ENCODE measurements at places on chromosomes 2 and 18. TPM values are rescaled to one million over a fixed set of nuclear protein-coding genes. Genes with fewer than 3 reads are reported as not detected.

GRCh38 chr18:12803069-12803936 is 80.7 kb downstream of the PTPN2 start:
- DNase-seq: no peak

DNA sequence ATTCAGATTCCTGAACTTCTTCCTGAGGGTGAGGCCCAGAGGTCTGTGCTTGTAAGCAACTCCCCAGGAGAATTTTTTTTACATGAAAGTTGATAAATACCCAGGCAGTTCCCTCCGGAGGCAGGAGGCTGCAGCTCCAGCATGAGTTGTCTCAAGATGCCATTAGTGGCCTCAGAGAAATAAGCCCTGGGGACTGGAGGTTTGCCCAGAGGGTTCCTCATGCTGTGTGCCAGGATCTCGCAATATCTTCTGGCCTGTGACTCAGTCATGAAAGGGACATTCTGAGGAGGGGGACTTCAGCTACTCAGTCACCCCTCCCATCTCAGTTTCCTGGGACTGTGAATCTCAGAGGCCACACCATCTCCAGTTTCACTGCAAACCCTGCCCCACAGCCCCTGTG is 49.9 kb downstream of the LYPD1 start:
- no peak for DNase-seq

GRCh38 chr2:133503323-133503722 is 64.9 kb downstream of the NCKAP5 start:
- DNase-seq: no peak

DNA sequence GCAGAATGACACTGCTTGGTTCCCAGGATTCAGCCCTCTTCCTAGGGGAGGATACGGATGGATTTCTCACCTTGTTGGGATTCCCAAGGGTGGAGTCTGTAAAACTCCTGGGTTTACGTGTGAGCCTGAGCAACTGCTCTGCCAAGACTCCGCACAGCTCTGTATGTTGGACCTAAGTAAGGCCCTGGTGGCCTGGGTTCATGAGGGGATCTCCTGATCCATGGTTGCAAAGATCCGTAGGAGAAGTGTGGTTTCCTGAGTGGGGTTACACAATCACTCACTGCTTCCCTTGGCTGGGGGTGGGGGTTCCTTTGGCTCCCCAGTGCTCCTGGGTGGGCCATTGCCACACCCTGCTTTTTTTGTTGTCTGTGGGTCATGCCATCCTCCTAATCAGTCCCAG is 37.7 kb downstream of the ANKRD12 start:
- DNase-seq: no peak

DNA sequence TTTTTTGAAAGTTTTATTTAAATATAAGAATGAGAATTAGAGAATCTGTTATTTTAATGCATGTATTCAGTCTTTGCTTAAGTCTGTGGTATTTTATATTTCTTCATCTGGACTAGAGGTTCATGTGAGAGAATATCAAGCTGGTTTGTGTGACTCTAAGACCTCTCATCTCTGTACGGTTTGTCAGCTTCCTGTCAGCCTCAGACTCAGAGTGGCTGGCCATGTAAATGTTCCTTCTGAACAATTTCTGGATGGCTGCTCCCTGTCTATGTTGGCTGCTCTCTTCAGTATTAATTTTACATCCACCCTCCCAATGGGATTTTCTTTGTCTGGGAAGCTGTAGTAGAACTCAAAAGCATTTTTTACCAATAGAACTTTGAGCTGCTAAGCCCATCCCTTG is 225.3 kb upstream of the THUMPD2 start:
- DNase-seq: no peak

GRCh38 chr18:23438608-23439366 is 14.3 kb upstream of the RIOK3 start:
- no peak for DNase-seq

DNA sequence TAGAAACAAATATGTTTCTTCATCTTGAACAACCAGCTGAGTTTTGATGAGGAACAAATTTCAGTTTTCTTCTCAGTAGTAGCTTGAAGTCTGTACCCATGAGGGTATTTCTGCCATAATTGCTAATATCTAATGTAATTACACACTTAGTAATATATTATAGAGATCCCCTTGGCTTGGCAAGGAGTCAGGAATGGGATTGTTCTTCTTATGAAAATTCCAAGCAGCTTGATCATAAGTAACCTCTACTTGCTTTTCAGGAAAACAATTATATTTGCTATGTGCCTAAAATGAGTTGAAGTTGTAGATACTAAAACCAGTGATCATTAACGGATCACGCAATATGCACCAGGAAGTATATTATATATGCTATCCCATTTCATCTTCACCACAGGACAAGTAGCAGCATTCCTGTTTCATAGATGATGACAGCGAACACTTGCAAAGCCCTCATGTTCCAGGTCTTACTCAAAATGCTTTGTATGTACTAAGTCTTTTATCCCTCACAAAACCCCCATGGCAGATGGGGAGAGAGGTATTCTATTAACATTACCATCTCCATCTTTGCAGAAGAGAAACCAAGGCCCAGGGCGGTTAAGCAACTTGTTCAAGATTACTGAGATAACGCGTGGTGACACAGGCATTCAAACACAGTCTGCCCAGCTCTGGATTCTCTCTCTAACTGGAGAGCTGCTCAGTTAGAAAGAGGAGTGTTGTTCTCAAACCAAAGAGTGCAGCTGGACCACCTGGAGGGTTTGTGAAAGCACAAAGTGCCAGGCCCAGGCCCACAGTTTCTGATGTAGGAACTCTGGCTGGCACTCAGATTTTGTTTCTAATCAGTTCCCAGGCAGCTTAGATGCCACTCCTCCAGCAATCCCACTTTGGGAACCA is 21.8 kb upstream of the RGPD4 start:
- DNase-seq: no peak

GRCh38 chr18:76979111-76979751 is 153.4 kb downstream of the MBP start:
- DNase-seq: no peak

- DNase-seq: no peak
These were observed 275.9 kb upstream of the TCF4 start for GRCh38 chr18:55863876-55864275.

GRCh38 chr2:202203348-202203747 is 35.0 kb downstream of the SUMO1 start:
- no peak for DNase-seq

BCL2 gene
- polyA plus RNA-seq: 0.61 TPM

DPP10 gene
- not detected for polyA plus RNA-seq

TPO gene
- not detected for polyA plus RNA-seq

Data from A549 (cell line).